ENCODE measurements at places on chromosomes 6 and 20. TPM values are rescaled to one million over a fixed set of nuclear protein-coding genes. Genes with fewer than 3 reads are reported as not detected.

DSTN gene
- total RNA-seq: 698 TPM

CDSN gene
- total RNA-seq: not detected

CYP39A1 gene
- total RNA-seq: not detected

TFAP2C gene
- 16.1 TPM for total RNA-seq

TCF19 gene
- 12.1 TPM for total RNA-seq

DUSP15 gene
- 0.95 TPM for total RNA-seq

HAO1 gene
- not detected for total RNA-seq

FRK gene
- total RNA-seq: 1.5 TPM

SLC24A3 gene
- 0.03 TPM for total RNA-seq

TREML1 gene
- not detected for total RNA-seq

OXT gene
- total RNA-seq: not detected

FKBP1C gene
- 2.0 TPM for total RNA-seq

COL9A3 gene
- 0.87 TPM for total RNA-seq

MYB gene
- total RNA-seq: 1.3 TPM

Data from A549 treated with RU486 at 1 μM for 4 hours (cell line).